Fibroblast of lung (primary cell): ENCODE measurements at places on chromosomes 3 and 15.
A peak's percentile ranks its signal among the peaks of the same experiment; 100 is the strongest.

- no peak for DNase-seq
Measured at GRCh38 chr3:34174740-34175139, 376.3 kb downstream of the PDCD6IP start.

- DNase-seq: no peak
Measured at GRCh38 chr3:61172684-61173083, 78.6 kb downstream of the FHIT start.

DNA sequence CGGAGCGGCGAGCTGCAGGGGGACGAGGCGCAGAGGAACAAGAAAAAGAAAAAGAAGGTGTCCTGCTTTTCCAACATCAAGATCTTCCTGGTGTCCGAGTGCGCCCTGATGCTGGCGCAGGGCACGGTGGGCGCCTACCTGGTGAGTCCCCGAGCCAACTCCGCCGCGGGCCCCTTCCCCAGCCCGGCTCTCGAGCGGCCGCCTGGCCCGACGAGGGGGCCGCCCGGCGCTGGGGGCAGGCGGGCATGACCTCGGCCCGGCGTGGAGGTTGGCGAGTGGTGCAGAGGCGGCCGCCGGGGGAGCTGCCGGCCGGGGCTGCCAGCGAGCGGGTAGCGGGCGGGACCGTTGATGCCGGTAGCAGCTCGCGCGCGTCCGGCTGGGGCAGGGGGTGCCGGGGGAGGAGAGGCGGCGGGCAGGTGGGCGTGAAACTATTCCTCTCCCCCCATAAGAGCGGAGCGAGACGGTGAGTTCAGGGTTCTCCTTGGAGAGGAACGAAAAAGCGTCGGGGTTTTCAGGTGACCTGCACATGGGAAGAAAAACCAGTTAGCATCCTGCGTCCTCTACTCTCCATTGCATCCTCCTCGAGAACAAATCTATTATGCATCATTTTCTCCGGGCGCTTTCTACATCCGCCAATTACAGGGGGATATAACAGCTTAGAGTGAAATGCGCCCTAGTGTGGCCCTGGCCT is 585 bp downstream of the SLCO3A1 start:
- DNase-seq: peak; percentile 10

DNA sequence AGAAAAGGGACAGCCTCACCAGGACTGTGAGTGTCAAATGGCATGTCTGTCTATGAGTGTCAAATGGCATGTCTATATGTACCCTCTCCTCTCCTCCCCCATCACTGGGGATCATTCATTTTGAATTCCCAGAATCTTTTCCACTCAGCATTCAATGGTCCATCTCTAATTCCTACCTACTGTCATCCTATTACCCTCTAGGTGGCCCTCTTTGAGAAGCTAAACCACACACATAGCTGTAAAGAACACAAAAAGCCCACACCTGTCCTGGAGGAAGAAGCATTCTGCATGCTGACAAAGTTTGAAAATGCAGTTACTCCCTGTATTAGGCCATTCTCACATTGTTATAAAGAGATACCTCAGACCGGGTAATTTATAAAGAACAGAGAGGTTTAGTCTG is 46.2 kb upstream of the PYDC2 start:
- DNase-seq: no peak

DNA sequence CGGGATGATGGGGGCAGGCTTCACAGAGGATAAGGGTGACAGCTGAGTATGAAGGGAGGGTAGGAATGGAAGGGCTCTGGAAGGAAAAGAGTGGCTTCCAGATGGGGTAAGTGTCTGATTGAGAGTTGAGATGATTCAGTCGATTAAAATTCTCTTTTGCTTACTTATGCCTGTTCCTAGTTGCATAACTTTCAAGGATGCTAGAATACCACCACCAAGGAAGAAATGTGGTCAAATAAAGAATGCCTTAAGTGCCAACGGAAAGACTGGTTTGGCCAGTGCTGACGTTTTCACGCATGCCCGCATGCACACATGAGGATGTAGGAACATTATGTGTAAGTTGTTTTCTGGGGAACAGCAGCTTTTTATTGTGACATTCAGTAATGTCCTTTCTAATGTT is 263.4 kb upstream of the WNT5A start:
- DNase-seq: peak; percentile 70

GRCh38 chr3:188286087-188286513 is 132.1 kb downstream of the LPP start:
- peak; percentile 99 for DNase-seq

- DNase-seq: no peak
Measured at GRCh38 chr3:53749448-53749847, 96.8 kb downstream of the CHDH start.

- no peak for DNase-seq
Measured at GRCh38 chr15:73467758-73468157, 24.8 kb downstream of the REC114 start.

DNA sequence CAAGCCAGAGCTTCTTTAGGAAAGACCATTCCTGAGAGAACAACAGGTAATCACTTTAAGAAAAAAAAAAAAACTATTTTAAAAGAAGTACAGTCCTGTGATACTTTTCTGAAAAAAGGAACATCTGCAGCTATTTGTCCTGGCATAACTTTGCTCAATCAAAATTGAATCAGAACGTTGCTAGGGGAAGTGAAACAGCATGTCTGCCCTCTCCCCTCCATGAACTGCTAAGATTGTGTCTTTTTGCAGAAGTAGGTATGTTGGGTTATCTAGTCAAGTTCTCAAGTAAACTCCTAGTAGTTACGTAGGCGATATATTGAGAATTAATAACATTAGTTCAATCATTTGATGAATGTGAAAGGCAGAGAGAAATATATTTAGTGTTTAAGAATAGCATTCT is 1013.3 kb downstream of the TUSC7 start:
- no peak for DNase-seq

GRCh38 chr3:186802701-186803100 is 3.6 kb downstream of the RFC4 start:
- no peak for DNase-seq

GRCh38 chr15:23395030-23395692 is 40.6 kb downstream of the GOLGA8S start:
- no peak for DNase-seq

- DNase-seq: no peak
Measured at GRCh38 chr3:31102196-31102879, 207.9 kb upstream of the GADL1 start.

GRCh38 chr3:37506956-37507535 is 332.7 kb upstream of the LRRFIP2 start:
- no peak for DNase-seq

GRCh38 chr3:152466784-152467183 is 198.1 kb downstream of the MBNL1 start:
- DNase-seq: peak; percentile 82

- peak; percentile 19 for DNase-seq
Measured at GRCh38 chr3:178195824-178196223, 340.4 kb upstream of the KCNMB2 start.

GRCh38 chr15:87761736-87762509 is 494.6 kb downstream of the NTRK3 start:
- DNase-seq: no peak

DNA sequence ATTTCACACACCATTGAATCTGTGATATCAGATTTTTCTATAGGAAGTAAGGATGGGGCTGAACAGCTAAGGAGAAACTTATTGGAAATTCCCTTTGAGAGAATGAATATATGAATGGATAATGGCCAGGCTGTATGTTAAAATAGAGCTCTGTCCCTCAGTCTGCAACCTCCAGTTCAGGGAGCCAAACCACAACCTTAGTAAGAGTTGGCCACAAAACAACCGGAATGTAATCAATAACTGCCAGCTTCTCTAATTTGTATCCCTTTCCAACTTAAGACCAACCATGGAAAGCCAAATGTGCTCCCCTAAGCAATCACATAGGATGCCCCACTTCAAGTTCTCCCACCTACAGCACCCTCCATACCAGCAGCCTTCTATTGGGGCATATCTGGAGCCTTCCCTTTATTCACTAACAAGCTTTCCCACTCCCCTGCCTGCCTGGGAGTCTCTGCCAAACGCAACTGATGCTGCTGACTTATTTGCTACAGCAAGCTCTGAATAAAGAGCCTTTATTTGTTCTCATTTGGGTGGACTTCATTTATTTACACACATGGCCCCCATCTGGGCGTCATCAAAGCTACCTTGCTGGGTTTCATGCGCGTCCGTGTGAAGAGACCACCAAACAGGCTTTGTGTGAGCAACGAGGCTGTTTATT is 75.4 kb upstream of the LARS2 start:
- no peak for DNase-seq

GRCh38 chr15:69031013-69032001 is 16.8 kb downstream of the NOX5 start:
- DNase-seq: peak; percentile 39

GRCh38 chr3:112116748-112117186 is 16.3 kb downstream of the GCSAM start:
- DNase-seq: no peak

GRCh38 chr3:64056606-64057180 is 33.4 kb upstream of the PSMD6 start:
- DNase-seq: no peak

- peak; percentile 84 for DNase-seq
Measured at GRCh38 chr15:41465822-41466421, 27.8 kb upstream of the ITPKA start.

DNA sequence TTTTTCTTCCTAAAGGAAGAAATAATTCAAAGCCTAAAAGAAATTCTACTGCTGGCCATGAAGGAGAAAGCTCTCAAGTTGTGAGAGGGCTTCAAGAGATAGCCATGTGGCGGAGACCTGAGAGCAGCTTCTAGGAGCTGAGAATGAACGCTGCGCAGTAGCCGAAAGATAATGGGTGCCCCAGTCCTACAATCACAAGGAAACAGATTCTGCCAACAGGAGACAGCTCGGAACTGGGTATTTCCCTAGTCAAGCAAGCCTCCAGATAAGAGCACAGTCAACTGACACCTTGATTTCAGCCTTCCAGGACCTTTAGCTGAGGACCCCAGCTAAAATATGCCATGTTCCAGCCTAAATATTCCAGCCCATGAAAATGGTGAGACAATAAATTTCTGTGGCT is 824.1 kb downstream of the FHIT start:
- DNase-seq: no peak

DNA sequence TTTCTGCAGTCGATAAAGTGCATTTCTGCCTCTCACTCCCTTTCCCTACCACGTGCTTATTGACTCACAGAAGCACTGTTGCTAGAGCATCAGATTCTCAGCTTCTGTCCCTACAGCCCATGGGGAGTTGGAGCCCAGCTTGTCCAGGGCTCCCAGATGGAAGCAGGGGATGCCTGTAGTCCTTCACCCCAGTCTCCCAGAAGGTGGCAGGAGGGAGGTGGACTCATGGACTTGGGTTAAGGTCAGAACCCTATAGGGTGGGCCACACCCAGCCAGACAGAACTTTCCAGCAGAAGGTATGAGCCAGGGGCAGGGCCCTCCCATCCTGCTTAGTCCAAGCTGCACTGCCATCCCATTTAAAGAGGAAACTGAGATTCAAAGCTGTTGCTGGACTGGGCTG is 33.1 kb upstream of the SEMA3F start:
- no peak for DNase-seq
